ENCODE measurements at places on chromosomes 16 and 17. TPM values are rescaled to one million over a fixed set of nuclear protein-coding genes. Genes with fewer than 3 reads are reported as not detected.
A peak's percentile ranks its signal among the peaks of the same experiment; 100 is the strongest.

DNA sequence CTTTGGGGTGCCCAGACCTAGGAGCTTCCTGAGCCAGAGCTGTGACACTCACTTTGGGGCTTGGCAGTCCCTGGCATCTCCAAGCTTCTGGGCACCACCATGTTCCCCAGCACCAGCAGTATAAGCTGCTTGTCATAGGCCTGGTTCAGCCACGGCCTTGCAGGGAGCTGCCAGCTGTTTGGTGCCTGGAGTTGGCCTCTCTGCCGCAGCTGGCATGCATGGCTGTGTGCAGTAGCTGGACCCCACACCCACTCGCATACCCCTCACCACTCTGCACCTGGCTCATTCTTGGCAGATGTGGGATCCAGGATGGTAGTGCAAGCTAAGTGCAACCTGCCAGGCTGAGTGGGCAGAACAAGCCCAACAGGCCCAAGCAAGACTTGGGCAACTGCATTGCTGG lies 73.4 kb upstream of the BRD7 start:
- DNase-seq, result no peak

DNA sequence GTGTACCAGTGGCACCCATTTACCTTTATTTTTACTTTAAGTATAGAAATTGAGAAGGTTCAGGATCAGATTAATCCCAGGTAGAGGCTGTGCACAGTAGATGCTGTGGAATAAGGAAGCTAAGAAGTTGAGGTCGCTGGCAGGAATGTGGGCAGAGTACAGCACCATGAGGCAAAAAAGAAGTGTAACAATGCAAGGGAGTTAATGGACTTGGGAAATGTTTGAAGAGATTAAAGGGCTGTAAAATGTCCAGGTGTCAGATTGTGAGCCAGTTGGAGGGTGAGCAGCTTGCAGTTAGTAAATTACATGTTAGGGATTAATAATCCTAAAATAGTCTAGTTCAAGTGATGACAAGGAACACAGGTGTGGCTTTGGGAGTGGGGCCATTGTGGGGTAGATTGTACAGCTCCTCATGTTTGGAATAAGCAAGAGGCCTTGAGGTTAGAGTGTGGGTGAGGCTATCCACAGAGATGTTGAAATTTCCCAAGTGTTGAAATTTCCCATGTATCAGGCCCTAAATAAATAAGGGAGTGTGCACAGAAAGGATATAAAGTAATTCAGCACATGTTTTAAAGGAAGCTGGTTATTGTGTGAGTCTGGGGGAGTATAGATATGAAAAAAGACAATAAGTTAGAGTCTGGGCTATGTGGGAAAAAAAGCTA lies 21.5 kb downstream of the TAT start:
- no peak for DNase-seq

ARHGAP44 gene
- 8.4 TPM for total RNA-seq

DNA sequence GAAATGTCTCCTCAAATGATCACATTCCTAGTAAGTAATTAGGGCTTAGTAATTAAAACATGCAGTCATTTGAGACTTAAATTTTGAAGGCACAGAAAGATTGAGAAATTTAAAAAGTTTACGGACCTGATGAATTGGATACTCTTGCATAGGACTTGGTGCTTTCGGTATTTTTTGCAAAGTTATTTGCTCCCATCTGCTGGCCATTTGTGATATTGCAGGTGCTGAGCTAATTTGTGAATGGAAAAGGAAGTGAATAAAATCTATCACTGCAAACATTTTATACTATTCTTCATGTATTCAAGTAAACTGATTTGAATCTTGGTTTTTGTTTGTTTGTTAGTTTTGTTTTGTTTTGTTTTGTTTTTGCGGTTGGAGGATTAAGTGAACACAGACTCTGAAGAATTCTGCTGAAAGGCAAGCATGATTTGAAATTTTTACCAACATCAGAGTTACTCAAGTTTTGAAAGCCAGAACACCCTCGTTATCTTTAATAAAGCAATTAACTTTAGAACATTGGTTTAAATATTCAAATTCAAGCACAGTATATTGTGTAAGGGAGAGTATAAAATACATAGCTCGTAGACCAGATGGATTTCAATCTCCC lies 689.5 kb upstream of the RBFOX1 start:
- DNase-seq, result peak; percentile 73

TBC1D3H gene
- not detected for total RNA-seq

CACNG5 gene
- total RNA-seq, result not detected

DNA sequence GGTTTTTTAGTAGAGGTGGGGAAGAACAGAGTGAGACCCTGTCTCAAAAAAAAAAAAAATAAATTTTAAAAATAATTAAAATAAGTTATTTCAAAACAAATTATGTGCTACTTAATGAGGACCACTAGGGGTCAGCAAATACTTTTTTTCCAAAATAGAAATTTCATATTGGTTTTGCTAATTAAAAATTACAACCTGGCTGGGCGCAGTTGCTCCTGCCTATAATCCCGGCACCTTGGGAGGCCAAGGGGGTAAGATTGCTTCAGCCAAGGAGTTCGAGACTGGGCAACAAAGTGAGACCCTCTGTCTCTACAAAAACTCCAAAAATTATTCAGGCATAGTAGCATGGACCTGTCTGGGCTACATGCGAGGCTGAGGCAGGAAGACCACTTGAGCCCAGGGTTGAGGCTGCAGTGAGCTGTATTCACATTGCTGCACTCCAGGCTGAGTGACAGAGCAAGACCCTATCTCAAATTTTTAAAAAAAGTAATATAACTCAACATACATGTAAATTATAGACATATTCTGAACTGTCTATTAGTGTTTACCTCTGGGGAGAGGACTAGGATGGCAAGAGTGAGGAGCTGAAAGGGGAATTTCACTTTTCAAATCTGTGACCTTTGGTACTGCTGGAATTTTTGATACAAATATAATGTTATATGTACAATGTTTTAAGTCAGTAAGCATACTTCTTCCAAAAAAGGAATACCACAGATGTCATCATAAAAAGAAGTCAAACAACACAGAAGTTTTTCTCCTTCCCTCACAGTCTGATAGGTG lies 8.1 kb downstream of the MEIOB start:
- DNase-seq, result peak; percentile 57

DNA sequence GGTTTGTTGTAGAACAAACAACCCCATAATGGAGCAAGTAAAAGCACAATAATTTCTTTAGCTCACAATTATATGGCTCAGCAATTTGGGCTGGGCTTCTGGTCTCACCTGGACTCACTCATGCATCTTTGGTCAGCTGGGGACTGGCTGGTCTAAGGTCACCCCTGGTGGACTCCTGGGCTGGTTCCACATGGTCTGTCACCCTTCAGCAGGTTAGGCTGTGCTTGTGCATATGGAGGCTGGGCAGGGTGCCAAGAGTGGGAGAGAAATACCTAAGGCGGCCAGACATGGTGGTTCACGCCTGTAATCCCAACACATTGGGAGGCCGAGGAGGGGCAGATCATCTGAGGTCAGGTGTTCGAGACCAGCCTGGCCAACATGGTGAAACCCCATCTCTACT lies 27.0 kb upstream of the SMURF2 start:
- no peak for DNase-seq

PPY gene
- not detected for total RNA-seq

GCGR gene
- 9.3 TPM for total RNA-seq

DNA sequence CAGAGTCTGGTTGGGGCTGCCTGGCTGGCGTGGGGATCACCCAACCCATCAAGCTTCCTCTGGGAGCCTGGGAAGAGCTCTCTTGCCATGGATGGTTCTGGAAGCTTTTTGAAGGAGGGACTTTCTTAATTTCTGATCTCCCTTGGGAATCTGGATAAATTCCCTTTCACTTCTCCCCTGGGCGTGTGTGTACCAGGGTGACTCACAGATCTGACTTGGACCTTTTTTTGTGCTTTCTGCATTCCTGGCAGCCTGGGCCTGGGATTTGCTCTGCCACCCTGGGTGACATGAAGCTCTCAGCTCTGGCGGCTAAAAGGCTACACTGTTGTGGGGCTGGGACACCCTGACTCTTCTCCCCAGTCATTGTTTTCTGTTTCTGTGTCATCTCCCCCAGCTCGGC lies 70.1 kb downstream of the ABCC1 start:
- no peak for DNase-seq

KRT10 gene
- 47.9 TPM for total RNA-seq

ALDH3A1 gene
- 1.4 TPM for total RNA-seq

DNA sequence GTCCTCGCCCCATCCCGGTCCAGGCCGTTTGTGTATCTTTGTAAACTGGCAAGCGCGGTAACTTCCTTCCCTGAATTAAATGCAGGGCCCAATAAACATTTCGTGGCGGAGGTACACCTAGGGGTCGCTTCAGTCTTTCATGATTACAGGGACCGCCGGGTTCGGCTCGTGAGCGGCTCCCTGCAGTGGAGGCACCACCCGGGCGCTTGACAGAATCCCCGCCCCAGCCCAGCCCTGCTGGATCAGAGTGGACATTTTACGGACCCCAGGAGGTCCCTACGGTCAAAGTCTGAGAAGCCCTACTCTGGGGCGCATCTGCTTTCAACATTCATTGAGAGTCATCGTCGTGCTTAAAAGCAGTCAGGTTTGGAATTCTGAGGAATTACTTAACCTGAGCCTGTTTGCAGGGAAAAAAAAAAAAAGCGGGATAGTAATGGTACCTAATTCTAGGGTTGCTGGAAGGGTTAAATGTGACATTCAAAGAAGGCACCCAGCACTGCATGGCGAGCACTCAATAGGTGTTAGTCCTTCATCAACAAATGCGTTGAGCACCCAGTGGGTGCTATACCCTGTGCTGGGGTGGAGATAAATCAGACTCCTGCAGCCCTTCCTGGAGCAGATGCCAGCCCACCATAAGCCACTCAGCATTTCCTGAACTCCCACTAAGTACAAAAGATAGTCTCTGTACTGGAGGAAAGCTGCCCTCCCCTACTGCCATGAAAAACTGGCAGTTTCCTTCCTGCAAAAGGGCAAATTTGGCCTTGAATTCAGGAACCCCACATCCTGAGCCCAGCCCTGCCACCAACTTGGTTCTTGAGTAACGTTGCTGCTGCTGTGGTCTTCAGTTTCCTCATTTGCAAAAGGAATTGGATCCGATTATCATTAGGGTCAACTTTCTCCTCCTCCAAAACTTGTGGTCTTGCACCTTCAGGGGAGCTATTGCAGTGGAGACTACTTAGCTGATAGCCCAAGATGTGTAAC lies 658 bp upstream of the DUSP3 start:
- peak; percentile 82 for DNase-seq

MFAP4 gene
- total RNA-seq, result 51.1 TPM

GRCh38 chr17:61981323-61981722 lies 53.5 kb upstream of the INTS2 start:
- no peak for DNase-seq

MARVELD3 gene
- total RNA-seq, result 10.3 TPM

DNA sequence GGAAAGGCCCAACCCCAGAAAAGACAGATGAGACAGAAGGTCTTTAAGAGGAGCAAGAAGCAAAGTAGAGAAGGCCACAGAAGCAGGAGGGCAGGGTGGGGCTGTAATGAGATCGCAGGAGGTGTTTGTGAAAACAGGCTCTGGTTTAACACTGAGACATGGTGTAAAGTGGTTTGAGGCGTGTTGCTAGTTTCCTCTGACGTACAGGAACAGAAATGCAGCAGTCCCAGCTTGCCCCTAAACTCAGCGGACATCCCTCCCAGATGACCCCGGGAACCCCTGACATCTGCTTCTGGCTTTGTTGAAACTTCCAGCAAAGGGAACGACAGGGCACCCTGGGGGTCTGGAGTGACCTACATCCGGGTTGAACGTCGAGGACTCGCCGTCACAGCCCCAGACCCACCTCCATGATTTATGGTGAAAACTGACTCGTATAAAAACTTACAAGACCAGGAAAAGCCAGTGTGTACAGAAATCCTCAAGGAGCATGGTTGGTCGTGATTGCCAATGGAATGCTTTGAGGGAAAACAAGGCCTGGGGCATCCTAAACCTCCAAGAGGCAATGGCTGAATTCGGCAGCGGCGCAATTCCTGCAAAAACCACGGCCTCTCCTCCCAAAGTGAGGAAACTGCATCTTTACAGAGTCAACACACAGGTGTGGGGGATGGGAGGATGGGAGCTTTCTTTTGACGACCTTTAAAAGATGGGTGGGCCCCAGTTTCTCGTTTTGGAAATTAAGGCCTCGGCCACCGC lies 25.8 kb downstream of the LITAF start:
- peak; percentile 89 for DNase-seq

DNA sequence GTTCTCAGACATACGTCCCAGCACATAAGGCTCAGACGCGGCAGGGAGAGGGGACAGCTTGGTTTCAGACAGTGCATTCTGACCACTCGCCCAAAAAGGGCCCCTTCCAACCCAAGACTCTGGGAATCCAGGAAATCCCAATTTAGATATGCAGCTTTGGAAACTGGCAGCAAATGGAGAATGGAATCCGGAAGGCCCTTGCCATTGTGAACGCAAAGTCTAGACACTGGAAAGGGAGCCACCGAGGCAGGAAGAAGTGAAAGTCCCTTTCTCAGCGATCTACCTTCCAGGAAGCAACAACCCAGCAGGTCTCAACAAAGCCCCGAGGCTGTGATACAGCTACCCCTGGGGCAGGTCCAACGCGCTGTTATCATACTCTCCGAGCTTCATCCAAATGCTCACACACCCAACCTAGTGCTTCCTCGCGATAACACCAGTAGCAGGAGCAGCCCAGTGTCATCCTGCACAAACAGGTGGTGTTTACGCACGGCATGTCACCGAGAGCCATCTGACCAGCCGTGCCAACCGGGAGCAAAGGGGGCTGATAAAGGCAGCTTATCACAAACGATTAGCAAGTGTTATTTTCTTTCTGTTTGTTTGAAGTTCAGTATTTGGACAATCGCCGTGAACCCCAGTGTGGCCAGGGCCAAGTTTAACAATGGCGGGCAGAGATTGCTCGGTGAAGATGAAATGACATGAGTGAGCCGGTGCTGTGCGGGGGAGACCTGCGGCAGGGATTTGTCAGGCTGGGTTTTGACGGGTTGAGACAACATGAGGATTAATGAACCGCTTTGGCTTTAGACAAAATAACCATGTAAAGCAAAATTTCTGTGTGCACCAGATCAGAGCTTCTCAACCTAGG lies 240.6 kb downstream of the FOXL1 start:
- DNase-seq, result peak; percentile 74

ANKRD40CL gene
- not detected for total RNA-seq

DNA sequence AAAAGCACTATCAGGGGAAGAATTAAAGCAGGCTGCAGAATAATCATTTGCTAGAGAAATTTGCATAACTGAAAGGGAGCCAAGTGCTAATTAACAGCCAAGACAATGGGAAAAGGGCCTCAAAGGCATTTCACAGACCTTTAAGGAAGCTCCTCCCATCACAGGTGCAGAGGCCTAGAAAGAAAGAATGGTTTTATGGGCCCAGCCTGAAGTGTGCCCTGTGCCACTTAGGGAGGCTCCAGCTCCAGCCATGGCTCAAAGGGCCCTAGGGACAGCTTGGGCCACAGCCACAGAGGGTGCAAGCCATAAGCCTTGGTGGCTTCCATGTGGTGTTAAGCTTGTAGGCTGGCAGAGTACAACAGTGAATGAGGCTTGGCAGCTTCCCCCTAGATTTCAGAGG lies 50.1 kb downstream of the RNF112 start:
- no peak for DNase-seq

GRCh38 chr17:43578404-43578698 lies 32.2 kb upstream of the ETV4 start:
- no peak for DNase-seq

Data from kidney (tissue), 22 donors.